Stimulated activated CD4-positive, alpha-beta T cell treated with anti-CD3 and anti-CD28 coated beads, Interleukin-12 subunit alpha, Interleukin-12 subunit beta, amount 100 ng/mL, for 48 hours (primary cell): ENCODE measurements at places on chromosomes 1 and 21.
A peak's percentile ranks its signal among the peaks of the same experiment; 100 is the strongest.

DNA sequence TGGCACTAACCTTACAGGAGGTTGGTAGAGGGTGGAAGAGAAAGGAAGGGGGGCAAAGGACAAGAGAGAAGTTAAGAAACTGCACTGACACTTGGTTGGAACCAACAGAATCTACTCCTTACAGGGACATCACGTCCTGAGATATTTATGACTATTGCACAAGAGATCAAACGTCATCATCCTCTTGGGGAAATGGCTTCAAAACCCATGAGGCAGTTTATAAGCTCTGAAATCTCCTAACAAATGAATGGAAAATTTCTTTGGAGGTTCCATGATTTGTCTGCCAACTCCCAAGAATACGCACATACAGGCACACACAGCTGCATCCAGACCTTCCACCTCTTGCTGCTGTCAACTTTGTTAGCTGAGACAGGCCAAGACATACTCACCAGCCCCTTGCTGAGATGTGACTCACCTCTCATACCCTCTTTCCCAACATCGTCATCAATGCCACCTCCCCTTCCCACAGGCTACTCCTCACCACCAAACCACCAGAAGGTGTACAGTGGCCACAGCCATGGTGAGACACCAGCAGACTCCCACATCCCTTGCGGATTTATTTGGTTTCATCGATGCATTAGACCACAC lies 135.5 kb downstream of the SETD4 start:
- DNase-seq: no peak

DNA sequence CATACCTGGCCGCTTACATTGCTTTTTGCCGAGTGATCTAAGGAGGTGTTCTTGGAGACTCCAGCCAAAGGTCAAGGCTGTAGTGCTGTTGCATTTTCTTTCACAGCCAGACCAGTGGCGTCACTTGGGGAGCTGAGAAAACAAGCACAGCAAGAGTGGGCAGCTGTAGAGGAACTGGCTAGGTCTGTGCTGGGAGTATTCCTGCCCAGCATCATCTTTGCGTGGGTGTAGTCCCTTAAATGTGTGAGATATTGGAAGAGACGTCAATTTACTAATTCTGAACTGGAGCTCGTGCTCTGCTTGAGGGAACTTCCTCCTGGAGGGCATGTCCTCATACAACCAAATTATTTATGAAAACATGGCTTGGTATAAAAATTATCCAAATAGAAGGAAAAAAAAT lies 10.2 kb downstream of the UBIAD1 start:
- no peak for DNase-seq

DNA sequence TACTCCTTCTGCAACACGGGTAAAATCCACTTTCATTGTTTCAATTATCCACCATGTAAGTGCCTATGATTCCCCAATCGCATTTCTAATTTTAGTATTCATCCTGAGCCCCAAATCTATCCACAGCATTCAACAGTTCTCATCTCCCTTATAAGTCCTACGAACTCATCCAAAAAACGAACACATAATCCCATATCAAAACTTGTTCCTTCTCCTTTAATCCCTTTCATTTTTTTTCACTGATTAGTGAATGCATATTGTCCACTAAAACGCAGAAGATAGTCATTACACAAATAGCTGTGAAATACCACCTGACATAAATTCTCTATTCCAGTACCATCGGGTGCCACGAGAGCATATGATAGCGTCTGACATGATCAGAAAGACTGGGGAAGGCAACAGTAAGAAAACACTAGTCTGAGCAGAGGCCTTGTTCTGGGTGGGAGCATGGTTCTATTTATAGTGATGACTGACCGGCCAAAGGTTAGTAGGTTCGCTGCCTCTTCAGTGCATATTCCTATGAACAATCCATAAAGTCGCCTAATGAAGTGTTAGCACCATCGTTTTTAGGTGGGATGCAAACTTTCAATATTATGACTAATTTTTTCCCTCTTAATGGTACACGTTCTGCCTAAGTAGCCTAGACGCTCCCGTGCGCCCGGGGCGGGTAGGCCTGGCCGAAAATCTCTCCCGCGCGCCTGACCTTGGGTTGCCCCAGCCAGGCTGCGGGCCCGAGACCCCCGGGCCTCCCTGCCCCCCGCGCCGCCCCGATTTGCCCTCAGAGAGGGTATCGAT lies 648 bp downstream of the ATP5PF start:
- DNase-seq: peak; percentile 7

- peak; percentile 23 for DNase-seq
These were observed 176.9 kb upstream of the LMO4 start for GRCh38 chr1:87151500-87152421.

GRCh38 chr1:185069202-185069772 lies 23.9 kb downstream of the RNF2 start:
- DNase-seq: no peak

- no peak for DNase-seq
These were observed 62.8 kb downstream of the OVGP1 start for GRCh38 chr1:111364690-111365089.

DNA sequence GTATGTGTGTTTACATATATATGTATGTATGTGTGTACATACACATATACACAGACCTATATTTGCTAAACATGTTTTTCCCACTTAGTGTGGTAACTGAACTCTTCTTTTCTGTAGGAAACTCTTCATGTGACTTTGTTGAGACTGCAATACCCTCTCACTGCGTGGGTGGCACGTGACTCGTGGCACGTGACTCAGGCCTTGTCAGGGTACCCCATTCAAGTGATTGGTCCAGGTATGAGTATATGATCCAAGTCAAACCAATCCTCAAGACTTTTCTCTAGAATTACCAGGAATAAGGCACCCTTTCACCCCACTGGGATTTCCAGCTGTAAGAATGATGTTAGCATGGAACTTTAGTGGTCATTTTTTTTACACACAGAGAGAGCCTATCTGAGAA lies 149.2 kb upstream of the KCNK2 start:
- DNase-seq: no peak

DNA sequence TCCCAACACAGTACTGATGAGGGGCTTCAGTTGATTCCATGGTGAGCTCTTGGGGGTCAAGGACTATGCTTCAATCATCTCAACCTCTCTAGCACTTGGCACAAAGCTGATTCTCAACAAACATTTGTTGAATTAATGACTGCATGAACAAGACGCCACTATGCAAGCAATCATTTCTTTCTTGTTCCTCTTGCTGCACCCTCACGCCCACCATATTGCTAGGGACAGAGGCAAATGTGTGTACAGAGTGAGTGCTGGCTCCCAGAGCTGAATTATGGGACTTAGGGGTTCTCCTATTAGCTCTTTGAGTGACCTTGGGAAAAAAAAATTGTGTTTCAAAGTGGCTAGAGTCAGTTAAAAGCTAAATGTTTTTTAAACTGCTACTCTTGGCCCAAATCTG lies 2.5 kb downstream of the ADAR start:
- DNase-seq: no peak

GRCh38 chr1:206674745-206675175 lies 9.9 kb upstream of the MAPKAPK2 start:
- DNase-seq: no peak

- no peak for DNase-seq
These were observed 44.2 kb downstream of the ARHGEF11 start for GRCh38 chr1:157001304-157001703.

DNA sequence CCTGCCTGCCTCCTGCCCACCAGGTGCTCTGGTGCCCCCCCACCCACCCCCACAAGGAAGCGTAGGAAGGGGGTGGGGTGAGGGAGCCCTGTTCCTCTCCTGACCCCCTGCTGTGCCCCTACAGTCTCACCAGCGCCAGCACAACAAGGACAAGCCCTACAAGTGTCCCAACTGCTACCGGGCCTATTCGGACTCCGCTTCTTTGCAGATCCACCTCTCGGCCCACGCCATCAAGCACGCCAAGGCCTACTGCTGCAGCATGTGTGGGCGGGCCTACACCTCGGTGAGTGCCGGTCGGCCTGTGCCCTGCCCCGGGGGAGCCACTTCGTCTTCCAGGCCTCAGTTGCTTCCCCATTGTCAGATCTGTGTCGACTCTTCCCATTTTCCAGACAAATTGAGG lies 25.9 kb downstream of the A3GALT2 start:
- DNase-seq: no peak

DNA sequence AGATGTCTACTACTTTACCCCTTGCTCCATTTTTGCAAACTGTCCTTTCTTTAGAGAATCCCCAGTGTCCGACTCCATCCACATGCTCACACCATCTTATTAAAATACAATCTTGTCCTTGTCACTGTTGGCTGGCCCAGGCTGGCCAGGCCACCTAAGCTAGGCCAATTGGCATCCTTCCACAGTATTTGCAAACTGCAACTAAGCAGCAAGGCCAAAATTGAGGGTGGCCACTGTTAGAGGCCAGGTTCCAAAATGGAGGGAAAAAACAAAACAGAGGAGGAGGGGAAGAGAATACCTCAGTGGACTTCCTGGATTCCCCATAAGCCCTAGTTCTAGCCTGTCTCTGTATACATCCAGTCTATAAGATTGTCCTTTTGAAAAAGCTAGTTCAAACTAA lies 4.3 kb downstream of the FAM89A start:
- DNase-seq: no peak

DNA sequence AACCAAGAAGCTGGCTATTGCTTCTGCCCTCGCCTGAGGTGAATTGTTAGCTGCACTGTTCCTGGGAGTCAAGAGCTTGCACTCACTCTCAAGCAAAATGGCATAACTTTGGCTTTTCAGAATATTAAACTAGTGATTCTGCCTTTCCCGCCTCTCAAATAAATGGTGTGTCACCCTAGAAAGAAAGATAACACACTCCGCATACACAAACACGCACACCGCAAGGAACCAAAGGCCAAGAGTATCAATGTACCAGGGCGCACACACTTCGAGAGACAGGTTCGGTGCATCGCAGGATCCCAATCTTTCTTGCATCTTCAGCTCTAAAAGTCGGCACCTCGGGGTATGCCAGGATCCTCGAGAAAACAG lies 470 bp upstream of the RTCA start:
- DNase-seq: no peak

DNA sequence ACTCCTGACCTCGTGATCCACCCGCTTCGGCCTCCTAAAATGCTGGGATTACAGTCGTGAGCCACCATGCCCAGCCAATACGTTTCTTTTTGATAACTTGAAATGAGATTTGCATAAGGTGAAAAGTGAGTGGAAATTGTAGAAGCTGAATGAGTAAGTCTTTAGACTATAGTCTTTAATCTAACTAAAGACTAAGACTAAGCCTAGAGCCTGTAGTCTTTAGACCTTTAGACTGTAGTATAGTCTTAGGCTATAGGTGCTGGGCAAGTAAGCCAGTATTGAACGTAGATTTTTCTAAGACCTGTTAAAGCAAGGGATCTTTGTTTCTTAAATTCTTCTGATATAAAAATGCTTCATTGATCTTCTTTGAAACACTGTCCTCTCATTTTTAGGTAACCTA lies 12.1 kb downstream of the PPP2R5A start:
- DNase-seq: no peak

GRCh38 chr1:114457675-114458236 lies 53.2 kb downstream of the TRIM33 start:
- DNase-seq: no peak

DNA sequence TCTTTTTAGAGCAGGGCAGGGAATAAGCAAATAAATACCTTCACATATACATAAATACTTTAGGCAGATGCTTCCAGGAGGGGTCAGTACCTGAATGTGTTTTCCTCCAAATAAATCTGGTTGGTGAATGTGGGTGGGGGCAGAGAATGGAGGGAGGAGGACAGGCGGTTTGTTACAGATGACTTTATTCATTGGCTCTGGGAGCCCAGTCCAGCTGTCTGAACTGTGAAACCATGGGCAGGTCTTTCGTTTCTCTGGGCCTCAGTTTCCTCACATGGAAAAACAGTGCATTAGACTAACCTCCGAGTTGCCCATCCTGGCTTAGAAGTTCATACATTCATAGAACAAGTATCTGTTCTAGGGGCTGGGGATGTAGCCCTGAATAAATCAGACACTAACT lies 124.6 kb downstream of the IER5 start:
- no peak for DNase-seq
